ENCODE measurements at places on chromosomes 3 and 15.

DNA sequence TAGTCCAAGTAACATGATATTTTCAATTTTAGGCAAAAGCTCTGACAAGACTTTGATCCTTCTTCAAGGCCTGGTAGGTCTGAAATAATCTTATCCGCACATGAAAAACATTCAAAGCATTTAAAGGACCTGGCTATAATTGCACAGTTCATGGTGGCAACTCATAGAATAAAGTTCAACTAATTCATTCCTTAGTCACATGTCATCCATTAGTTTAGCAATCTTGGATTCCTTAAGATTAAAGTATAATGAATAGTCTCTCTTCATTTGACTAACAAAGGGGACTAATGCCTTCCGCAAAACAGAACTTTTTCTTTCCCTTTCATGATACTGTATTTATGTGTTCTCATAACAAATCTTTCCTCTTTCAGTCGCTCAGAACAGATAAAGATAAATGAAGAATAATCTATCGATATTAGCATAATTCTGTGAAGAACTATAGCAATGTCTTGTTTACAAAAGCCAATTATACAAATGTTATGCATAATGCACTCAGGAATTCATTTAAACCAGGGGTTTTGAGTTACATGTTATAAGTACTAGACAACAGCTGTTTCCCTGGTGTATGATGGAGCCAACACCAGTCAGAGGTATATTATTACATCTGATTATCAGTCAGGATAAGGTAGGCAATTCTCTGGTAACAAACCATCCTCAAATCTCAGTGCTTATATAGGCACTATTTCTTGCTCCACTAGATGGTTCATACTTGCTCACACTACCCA lies 172.5 kb downstream of the POTEB3 start:
- no peak for DNase-seq

DNA sequence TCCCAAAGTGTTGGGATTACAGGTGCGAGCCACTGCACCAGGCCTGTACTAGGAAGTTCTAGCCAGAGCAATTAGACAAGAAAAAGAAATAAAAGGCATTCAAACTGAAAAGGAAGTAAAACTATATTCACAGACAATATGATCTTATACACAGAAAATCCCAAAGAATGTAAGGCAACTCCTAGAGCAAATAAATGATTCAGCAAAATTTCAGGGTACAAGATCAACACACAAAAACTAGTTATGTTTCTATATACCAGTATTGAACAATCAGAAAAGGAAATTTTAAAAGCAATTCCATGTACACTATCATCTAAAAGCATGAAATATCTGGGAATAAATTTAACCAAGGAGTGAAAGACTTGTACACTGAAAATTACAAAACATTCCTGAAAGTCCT lies 180.6 kb downstream of the PDE8A start:
- no peak for DNase-seq

DNA sequence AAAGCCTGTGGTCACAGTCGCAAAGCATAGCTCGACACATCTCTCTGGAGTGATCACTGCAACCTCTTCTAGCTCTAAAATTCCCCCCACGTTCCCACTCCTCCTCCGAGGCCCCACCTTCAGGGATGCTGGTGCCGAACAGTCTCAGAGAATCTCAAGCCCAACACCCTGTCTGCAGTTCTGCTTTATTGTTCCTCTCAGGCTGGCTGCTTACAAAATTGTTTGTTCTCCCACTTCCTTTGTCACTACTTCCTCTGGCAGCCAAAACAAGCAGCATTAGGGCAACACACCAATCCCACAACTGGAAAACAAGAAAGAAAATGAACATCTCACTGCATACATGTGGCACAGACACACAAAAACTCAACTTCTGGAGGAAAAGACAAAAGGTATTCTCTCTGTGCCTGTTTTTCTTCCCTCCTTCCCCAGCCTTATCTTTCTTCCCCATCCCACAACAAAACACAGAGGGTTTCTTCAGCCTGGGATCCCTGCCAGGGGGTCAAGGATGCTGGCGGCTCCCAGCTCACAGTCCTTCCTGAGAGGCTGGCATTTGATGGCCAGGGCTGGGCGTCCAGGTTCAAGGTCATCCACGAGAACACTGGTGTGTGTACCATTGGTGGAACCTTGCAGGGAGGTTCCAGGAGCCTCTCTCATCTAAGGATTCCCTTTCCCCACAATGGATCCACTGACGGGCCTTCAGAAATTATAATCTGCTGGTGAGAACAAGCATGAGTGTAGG lies 108.4 kb downstream of the TMCO5A start:
- DNase-seq: no peak

DNA sequence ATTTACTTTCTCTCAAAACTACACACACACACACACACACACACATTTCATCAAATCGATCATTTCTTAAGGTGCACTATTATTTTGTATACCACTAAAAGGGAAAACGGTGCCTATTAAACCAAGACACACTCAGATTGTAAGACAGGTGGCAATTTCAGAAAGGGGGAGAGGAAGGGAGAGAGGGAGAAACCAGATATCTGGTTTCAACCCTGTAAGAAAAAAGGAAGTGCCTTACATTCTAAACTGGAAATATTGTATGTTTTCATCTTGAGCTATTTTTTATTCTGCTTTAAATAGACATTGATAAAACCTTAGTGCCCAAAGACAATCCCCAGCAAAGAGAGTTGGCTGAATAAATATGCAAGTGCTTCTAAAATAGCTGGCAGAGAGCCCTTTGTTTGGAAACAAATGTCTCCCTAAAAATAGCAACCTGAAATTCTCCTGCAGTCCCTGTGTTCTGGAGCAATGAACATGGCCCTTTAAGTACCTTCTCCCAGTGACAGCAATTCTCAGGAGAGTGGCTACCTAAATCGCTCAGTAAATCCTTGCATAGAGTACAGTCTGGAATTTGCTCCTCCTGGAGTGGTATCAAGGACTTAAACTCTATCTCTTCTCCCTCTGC lies 85.7 kb downstream of the RARB start:
- DNase-seq: no peak

DNA sequence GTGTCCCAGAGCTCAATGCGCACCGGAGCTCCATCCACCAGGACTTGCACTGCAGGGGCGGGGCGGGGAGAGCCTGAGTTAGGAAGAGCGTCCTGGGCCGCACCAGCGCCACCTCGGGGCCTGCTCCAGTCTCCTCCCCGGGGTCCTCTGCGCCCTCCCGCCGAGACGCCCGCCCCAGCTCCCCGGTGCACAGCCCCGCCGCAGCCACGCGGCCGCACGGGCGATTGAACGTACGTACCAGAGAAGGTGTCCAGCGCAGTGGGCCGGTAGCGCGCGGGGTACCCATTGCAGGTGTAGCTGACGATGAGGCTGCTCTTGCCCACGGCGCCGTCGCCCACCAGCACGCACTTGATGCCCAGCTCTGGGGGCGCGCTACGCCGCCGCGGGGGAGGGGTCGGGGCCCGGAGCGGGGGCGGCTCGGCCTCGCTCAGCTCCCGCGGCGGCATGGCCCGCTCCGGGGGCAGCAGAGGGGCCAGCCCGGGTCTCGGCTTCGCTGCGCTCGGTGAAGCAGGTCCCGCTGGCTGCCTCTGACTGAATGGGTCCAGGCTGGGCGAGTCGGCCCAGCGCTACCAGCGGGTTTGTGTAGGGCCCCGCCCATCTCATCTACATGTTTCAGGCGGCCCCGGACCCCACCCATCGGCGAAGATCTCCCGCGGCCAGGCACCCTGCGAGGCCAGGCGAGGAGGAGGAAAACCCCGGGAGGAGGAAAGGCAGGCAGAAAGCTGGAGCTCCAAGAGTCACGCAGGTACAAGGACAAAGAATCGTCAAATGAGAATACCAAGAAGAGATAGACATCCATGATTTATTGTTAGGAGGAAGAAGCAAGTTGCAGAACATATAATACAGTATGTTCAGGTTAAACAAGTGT lies at the start of gene RHOV:
TSS of gene RHOV (minus strand) at position 541 of the 868 bp plus-strand sequence. CDS start at position 446, 95 bp downstream.
- no peak for DNase-seq

DNA sequence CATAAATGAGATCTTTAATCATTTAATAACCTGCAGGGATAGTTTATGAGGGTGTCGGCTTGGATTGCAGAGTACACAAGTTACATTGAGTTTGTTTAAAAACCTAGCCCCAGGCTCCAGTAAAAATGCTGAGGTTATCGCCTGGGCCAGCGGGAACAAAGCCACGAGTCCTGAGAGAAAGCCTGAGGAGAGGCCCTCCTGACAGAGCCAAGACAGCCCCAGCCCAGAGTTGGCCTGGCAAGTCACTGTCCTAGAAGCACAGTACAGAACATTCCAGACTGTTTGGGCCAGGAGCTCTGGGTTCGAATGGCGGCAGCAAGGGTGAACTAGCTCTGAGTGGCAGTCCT lies 32.4 kb downstream of the SEC61A1 start:
- DNase-seq: no peak
